Aorta (tissue), 5 donors: ENCODE measurements at places on chromosomes 2 and 18. TPM values are rescaled to one million over a fixed set of nuclear protein-coding genes. Genes with fewer than 3 reads are reported as not detected.

GAL3ST2 gene
- not detected for total RNA-seq

GRCh38 chr2:26847307-26847654, 651 bp upstream of the DPYSL5 start:
- DNase-seq: peak; percentile 68
- H3K27me3 ChIP-seq: peaks cover 2% of the 10 kb centered on the region
- no peak overlapping the region for H3K4me3 ChIP-seq
- no peak overlapping the region for H3K27ac ChIP-seq
- no peaks in the 10 kb centered on the region for H3K4me1 ChIP-seq

DNA sequence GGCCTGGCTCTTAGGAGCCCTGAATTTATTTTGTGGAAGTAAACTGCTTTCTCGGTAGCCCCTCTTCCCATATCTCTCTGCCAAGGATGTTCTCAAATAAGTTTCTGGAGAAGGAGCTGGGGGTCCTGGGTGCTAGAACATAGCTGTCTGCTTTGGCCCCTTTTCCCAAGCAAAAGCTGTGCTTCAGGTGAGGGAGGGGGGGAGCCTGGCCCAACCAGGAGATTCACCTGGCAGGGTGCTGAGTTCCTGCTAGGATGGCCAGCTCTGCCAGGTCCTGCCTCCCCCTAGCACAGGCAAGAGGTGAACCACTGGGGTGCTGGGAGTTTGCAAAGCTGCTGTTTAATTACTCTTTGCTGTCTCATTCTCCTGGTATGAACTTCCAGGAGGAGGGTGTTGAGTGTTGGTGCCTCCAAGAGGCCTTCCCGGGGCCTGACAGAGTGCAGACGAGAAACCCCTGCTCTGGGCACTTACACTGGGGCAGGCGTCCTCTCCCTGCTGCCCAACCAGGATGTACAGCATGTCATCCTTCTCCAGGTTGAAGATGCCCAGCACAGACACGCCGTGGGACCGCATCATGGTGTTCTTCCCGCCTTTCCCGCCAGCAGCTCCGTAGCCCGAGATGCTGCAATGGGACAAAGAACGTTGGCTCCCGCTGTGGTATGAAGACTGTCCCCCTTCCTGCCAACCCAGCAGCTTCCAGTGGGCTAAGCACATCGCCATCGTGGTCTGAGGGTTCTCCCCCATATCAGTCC, 124.2 kb downstream of the CLIP4 start:
- no peak for DNase-seq
- no peaks in the 10 kb centered on the region for H3K4me1 ChIP-seq

CFAP221 gene
- 0.69 TPM for total RNA-seq

ANKAR gene
- total RNA-seq: 18.9 TPM

DNA sequence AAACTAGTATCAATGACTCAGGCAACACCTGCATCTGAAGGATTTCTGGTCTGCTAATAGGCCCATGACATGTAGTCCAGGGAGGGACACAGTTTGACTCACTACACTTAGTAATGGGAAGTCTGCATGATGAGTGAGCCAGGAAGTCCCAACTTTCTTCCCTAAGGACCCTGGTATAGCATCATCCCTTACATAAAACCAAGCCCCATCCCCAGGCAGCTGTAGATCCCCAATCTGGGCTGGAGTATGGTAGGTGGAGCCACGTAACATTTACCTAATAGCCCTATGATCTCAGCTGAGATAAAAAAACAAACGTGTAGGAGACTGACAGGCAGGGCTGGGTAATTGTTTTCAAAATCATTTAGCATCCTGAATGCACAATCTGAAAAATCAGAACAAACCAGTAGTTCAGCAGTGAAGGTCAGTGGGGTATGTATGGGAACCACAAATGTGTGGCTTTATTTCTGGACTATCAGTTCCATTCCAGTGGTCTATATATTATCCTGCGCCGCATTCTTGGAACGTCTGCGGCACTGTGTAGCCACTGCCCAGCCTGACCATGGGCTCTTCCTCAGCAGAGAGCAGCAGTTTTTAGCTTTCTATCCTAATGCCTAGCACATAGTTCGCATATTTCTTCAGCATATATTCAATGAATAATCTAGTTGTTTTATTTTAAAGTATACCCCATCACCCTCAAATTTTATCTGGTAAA, 33.5 kb downstream of the EPB41L3 start:
- no peaks in the 10 kb centered on the region for H3K27me3 ChIP-seq
- DNase-seq: no peak
- H3K27ac ChIP-seq: no peak overlapping the region
- no peak overlapping the region for H3K4me3 ChIP-seq
- no peaks in the 10 kb centered on the region for H3K4me1 ChIP-seq

DNA sequence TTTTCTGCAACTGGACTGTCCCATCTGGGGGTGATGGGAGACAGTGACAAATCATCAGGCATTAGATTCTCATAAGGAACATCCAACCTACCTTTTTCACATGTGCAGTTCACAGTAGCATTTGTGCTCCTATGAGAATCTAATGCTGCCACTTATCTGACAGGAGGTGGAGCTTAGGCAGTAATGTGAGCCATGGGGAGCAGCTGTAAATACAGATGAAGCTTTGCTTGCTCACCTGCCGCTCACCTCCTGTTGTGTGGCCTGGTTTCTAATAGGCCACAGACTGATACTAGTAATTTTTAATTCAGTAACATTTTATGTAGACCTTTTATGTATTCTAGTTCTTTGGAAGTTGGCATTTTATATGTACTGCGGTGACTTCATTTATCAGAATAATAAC, 180.1 kb upstream of the SPOPL start:
- no peak overlapping the region for H3K4me3 ChIP-seq
- no peaks in the 10 kb centered on the region for H3K27me3 ChIP-seq
- no peak overlapping the region for H3K27ac ChIP-seq
- DNase-seq: no peak
- H3K4me1 ChIP-seq: no peaks in the 10 kb centered on the region
- H3K36me3 ChIP-seq: no peaks in the 10 kb centered on the region

DNA sequence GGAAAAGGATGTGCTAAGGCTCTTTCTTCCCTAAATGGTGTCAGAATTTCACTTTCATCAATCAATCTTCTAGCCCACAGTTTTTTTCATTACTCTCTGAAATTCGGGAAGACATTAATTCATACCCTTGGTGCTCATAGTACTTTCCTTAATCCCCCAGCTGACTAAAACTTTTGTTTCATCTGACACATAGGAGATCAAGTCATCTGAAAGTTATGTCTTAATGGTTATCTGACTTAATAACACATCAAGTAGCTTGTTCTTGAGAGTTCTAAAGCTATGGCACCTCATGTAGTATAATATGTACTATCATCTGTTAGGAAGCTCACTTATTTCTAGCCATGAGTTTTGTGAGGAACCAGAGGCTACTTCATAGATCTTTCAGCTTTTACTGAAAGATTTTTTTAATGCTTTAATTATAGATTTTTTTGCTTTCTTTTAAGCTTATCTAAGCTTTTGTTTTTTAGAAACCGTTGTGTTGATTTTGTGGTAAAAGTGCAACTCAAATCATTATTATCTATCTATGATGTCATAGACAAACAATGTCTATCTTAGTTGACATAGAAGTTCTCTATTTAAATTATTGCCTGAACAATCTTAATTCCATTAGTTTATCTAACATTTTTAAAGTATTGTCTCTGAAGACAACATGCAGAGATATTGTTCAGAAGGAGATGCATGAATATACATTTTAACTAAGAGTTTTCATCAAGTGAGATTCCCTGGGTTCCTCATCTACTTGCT, 93.6 kb upstream of the UBXN4 start:
- peaks cover 3% of the 10 kb centered on the region for H3K36me3 ChIP-seq
- H3K27me3 ChIP-seq: no peaks in the 10 kb centered on the region
- H3K4me3 ChIP-seq: no peak overlapping the region
- DNase-seq: no peak
- no peak overlapping the region for H3K27ac ChIP-seq

GRCh38 chr18:21762181-21762772, 21.7 kb downstream of the MIB1 start:
- no peaks in the 10 kb centered on the region for H3K27me3 ChIP-seq
- H3K36me3 ChIP-seq: no peaks in the 10 kb centered on the region
- no peak overlapping the region for H3K4me3 ChIP-seq
- no peak for DNase-seq
- H3K27ac ChIP-seq: no peak overlapping the region
- peaks cover 2% of the 10 kb centered on the region for H3K4me1 ChIP-seq

GRCh38 chr2:190809876-190810525, 70.6 kb upstream of the GLS start:
- no peaks in the 10 kb centered on the region for H3K36me3 ChIP-seq
- H3K27ac ChIP-seq: no peak overlapping the region
- H3K4me1 ChIP-seq: no peaks in the 10 kb centered on the region
- no peak overlapping the region for H3K4me3 ChIP-seq

DNA sequence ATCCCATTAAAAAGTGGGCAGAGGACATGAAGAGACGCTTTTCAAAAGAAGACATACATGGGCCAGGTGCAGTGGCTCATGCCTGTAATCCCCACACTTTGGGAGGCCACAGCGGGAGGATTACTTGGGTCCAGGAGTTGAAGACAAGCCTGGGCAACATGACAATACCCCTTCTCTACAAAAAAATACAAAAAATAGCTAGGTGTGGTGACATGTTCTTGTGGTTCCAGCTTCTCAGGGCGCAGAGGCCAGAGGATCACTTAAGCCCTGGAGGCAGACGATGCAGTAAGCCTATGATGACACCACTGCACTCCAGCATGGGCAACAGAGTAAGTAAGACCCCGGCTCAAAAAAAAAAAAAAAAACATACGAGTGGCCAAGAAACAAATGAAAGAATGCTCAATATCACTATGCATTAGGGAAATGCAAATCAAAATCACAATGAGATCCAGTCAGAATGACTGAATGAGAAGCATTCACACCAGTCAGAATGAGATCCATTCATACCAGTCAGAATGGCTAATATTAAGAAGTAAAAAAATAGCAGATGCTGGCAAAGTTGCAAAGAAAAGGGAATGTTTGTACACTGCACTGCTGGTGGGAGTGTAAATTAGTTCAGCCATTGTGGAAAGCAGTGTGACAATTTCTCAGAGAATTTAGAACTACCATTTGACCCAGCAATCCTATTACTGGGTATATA, 550.2 kb upstream of the SLC39A10 start:
- H3K27me3 ChIP-seq: no peaks in the 10 kb centered on the region
- no peak overlapping the region for H3K27ac ChIP-seq
- H3K4me1 ChIP-seq: no peaks in the 10 kb centered on the region
- no peak for DNase-seq
- no peak overlapping the region for H3K4me3 ChIP-seq

DNA sequence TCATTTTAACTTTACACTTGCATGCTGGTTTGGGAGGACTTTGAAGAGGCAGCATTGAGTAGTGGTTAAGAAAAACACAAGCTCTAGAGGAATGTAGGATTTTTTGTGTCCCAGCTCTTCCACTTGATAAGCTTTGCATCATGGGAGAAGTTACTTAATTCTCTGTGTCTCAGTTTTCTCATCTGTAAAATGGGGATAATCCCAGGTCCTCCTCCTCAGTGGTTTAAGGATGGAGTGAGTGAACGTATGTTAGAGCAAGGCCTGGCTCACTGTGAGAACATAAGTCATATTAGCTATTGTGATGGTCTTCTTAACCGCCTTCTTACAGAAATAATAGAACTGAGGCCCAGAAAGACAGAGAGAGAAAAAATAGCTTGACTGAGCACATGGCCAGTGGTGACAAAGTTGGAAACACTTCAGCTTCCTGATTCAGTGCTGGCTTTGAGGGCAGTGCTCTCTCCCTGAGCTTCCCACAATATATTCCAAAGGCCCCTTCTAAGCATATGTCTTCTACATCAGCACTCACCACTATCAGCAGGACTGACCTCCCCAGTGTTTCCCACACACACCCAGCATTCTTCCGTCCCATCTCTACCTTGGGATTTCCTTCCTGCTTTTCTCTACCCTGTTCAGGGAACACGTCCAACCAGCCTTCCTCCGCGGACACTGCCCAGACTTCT, 214.9 kb upstream of the TNP1 start:
- H3K4me1 ChIP-seq: peaks cover 4% of the 10 kb centered on the region
- DNase-seq: no peak
- H3K27me3 ChIP-seq: no peaks in the 10 kb centered on the region
- H3K27ac ChIP-seq: no peak overlapping the region

PTPN2 gene
- total RNA-seq: 37.2 TPM

FZD7 gene
- total RNA-seq: 24.3 TPM

UGT1A8 gene
- total RNA-seq: not detected

DNA sequence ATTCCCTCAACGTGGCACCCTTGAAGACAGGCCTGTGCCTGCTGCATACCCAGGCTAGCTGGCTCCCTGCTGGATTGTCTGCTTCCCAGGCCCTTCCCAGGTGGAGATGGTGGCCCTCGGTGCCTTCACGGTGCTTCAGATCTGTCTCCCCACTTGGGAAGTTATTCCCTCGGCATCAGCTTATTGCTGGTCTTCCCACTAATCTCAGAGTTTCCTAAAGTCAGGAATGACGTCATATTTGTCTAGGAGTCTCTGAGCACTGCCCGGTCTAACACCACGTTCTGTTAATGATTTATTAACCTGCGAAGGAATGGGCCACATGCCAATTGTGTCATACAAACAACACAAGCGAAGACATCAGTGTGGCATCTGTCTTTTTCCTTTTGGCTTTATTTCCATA, 269.8 kb upstream of the ID2 start:
- H3K4me3 ChIP-seq: no peak overlapping the region
- H3K36me3 ChIP-seq: no peaks in the 10 kb centered on the region
- H3K27ac ChIP-seq: no peak overlapping the region
- no peaks in the 10 kb centered on the region for H3K27me3 ChIP-seq
- H3K4me1 ChIP-seq: no peaks in the 10 kb centered on the region

GRCh38 chr18:23302851-23303527, 150.1 kb upstream of the RIOK3 start:
- DNase-seq: no peak
- no peaks in the 10 kb centered on the region for H3K4me1 ChIP-seq
- no peak overlapping the region for H3K4me3 ChIP-seq
- H3K36me3 ChIP-seq: no peaks in the 10 kb centered on the region
- no peak overlapping the region for H3K27ac ChIP-seq

DNA sequence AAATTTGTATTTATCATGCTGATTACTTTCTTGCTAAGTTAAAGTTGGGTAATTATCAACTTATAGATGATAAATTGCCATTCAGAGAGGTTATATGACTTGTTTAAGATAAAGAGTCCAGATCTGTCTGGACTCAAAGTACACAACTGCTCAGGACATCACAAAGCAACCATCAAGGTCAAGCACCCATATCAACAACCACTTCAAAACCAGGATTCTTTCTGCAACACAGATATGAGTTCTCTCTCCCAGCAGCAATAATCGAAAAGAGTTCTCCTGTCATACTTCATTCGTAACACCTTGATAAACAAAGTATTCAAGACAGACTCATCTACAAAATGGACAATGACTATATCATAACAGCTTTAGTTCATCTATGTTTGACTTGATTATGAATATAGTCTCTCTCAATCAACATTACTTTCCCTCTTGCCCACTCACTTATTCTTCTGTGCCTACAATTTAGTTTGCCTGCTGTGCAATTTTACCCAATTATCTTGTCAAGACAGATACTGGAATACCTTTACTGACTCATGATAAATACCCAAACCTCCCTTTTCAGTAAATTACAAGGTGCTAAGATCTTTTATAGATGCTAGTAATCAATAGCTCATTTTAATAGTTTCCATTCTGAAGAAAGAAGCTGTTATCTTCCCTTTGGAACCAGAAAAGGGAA, 281.8 kb downstream of the NBAS start:
- no peak overlapping the region for H3K27ac ChIP-seq
- no peaks in the 10 kb centered on the region for H3K27me3 ChIP-seq
- no peak for DNase-seq
- H3K4me1 ChIP-seq: no peaks in the 10 kb centered on the region
- peaks cover 4% of the 10 kb centered on the region for H3K36me3 ChIP-seq
- no peak overlapping the region for H3K4me3 ChIP-seq
